ENCODE measurements at places on chromosomes 16 and 17.
A peak's percentile ranks its signal among the peaks of the same experiment; 100 is the strongest.

DNA sequence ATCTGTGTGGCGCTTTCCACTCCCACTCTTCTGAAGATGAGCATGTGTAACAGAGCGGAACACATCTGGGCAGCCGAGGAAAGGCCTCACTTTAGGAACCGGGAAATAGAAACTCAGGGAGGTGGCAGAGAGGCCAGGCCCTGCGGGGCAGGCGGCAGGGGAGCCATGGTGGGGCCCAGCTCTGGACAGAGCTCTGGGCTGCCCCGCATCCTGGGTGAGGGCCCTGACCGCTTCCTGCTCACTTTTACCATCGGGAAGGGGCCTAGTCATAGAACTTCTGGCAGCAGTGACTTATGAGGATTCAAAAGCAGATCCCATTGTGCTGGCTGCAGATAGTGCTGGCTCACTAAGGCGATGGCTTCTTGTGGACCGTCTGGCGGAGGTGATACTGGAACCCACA, 22.6 kb downstream of the COX4I1 start:
- no peak overlapping the region for H3K27ac ChIP-seq
- H3K36me3 ChIP-seq: no peaks in the 10 kb centered on the region
- no peak overlapping the region for H3K4me3 ChIP-seq
- peaks cover 5% of the 10 kb centered on the region for H3K4me1 ChIP-seq
- H3K27me3 ChIP-seq: peaks cover 2% of the 10 kb centered on the region

- peak; percentile 55 for DNase-seq
- H3K4me1 ChIP-seq: peaks cover 12% of the 10 kb centered on the region
- H3K36me3 ChIP-seq: no peaks in the 10 kb centered on the region
- peak overlapping the region; percentile 59 for H3K4me3 ChIP-seq
These were observed 1.0 kb downstream of the SLC47A1 start for GRCh38 chr17:19534562-19535149.

DNA sequence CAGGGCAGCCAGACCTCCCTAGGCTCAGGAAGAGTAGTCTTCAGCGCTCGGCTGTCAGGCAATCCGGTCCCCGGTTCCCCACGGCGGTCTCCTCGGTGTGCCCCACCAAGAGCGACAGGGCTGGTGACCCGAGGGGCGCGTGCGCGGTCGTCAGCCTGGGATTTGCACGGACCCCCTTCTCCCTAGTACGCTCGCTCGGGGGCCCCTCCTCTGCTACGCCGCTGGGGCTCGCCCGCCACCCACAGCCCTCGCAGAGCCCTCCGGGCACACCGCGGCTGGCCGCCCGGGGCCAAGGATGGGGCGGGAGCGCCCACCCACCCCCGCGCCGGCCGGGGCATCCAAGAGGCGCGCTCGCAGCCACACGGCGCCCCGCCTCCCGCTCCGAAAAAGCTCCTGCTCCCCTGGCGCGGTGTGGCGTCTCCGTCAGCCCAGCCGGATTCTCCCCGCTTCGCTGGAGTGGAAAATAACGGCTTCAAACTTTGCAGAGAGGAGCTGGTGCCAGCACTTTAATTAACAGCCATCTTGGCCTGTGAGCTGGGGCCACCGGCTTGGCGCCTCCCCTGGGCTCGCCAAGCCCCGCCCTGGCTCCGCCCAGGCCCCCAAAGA, 2.1 kb upstream of the C1QL1 start:
- H3K27ac ChIP-seq: no peak overlapping the region
- H3K27me3 ChIP-seq: peaks cover 40% of the 10 kb centered on the region
- H3K36me3 ChIP-seq: no peaks in the 10 kb centered on the region
- H3K4me1 ChIP-seq: peaks cover 42% of the 10 kb centered on the region

DNA sequence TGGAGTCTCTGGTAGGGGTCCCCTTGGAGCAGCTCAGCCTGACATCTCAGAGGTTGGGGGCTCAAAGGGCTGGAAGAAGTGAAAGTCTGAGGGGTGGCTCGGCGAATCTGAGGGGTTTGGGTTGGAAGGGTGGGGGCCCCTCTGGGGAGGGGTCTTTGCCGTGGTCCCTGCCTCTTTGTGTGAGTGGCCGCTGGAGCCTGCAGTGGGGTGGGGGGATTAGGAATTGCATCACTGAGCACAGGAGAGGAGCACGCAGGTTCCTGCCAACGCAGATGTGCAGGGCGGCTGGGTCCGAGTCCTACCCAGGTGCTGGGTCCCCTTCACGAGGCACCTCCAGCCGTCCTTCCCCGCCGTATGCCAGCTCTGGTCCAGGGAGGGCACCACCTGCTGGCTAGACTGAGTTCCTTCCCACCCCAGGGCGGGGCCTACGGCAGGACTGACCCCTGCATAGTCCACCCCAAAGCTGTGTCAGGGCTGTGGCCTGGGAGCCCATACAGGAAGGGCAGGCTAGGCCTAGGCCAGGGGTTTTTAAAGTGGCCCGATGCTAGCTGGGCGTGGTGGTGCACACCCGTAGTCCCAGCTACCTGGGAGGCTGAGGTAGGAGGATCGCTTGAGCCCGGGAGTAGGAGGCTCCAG, 9.9 kb downstream of the FMNL1 start:
- peaks cover 79% of the 10 kb centered on the region for H3K4me1 ChIP-seq
- H3K4me3 ChIP-seq: peak overlapping the region; percentile 99
- H3K36me3 ChIP-seq: peaks cover 69% of the 10 kb centered on the region

GRCh38 chr16:52238710-52239109, 308.2 kb downstream of the TOX3 start:
- no peak for DNase-seq
- H3K4me3 ChIP-seq: no peak overlapping the region
- no peaks in the 10 kb centered on the region for H3K4me1 ChIP-seq
- H3K27me3 ChIP-seq: no peaks in the 10 kb centered on the region

GRCh38 chr16:81921843-81922584, 89.3 kb downstream of the SDR42E1 start:
- DNase-seq: no peak
- H3K27me3 ChIP-seq: no peaks in the 10 kb centered on the region
- no peak overlapping the region for H3K4me3 ChIP-seq
- no peak overlapping the region for H3K27ac ChIP-seq

- peaks cover 17% of the 10 kb centered on the region for H3K4me1 ChIP-seq
- no peak overlapping the region for H3K4me3 ChIP-seq
- H3K36me3 ChIP-seq: no peaks in the 10 kb centered on the region
- peak; percentile 56 for DNase-seq
These were observed 25.0 kb upstream of the TAC4 start for GRCh38 chr17:49872754-49873377.

DNA sequence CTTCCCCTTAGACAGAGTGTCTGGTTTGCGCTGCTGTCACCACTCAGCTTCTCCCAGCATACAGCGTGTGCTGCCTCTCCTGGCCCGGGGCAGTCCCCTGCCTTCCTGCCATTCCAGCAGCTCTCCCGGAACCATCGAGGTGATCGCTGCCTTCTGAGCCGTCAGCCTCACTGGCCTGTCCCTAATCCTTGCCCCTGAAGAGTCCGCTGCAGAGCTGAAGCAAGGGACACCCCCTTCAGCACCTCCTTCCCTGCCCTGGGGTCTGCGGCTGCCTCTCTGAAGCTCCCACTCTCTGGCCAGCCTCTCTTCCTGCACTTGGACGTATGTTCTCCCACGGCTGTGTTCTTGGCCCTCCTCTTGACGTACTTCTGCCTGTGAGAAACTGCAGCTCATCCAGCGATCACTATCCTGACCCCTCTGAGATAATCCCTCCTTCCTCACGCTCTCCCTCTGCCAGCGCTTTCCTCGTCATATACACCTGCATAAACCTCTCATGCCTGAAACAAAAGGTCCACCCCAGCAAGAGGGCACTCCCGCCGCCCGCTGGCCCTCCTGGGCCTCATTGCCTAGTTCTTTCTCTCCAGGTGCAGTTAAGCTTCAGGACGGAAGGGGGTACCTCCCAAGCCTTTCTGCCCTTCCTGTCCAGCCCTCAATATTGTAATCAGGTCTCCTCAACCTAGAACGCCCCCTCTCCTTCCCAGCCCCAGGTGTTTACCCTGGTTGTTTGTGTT, 220.6 kb upstream of the CHMP6 start:
- peaks cover 27% of the 10 kb centered on the region for H3K36me3 ChIP-seq
- no peaks in the 10 kb centered on the region for H3K27me3 ChIP-seq
- no peak overlapping the region for H3K4me3 ChIP-seq
- H3K27ac ChIP-seq: peak overlapping the region; percentile 4
- peaks cover 53% of the 10 kb centered on the region for H3K4me1 ChIP-seq

DNA sequence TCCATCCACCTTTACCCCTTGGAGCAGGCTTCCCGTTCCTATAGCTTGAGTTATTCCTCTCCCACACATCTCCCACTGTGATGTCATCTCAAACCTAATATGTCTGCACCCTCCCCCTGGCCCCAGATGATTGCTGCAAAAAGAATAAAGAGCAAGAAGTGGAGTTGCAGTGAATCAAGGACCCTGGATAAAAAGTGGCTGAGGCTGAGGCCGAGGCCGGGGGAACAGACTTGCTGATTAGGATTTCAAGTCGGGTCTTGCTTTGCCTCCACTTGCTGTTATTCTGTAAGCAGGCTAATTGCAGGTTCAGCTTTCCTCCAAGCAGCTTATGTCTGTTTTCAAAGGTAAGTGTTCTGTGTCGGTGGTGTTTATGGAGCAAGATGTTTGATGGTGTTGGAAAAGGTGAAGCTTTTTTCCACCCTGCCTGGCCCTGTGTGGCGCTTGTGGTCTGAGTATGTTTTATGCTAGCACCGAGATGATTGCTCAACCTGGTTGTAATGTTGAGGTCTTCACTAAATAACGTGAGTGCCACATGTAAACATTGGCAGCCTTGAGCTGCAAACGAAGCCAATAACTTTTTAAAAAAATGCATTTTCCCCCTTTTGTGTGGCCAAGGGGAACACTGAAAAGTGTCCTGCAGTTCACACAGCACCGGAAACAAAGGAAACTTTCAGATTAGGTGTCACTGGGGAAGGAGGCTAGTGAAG, 15.4 kb downstream of the HS3ST3B1 start:
- peaks cover 75% of the 10 kb centered on the region for H3K4me1 ChIP-seq
- H3K4me3 ChIP-seq: no peak overlapping the region
- no peak for DNase-seq
- peaks cover 16% of the 10 kb centered on the region for H3K36me3 ChIP-seq
- no peaks in the 10 kb centered on the region for H3K27me3 ChIP-seq
- no peak overlapping the region for H3K27ac ChIP-seq

DNA sequence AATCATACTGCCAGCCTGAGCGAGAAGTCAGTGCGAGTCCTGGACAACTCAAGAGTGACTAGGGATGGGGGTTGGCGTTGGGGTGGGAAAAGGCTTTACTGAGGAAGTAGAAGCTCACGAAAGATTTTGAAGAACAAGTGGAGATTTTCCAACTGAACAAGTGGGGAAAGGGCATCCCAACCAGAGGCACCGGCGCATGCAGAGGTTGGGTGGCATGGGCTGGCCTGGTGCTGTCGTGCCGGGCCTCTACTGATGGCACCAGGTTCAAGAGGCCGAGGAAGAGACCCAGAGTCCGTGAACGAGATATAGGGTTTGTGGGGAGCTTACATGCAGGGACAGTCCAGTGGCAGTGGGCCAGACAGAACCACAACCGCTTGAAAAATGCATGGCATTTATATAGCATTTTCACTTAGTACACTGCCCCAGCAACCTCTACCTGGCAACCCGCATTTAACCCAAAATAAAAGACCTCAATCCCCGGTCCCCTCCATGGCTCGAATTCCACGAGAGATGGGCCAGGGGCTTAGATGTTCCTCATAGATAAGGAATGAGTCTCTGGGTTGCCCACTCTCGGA, 7.7 kb upstream of the ITGA3 start:
- H3K36me3 ChIP-seq: no peaks in the 10 kb centered on the region
- no peak overlapping the region for H3K27ac ChIP-seq
- no peak overlapping the region for H3K4me3 ChIP-seq
- DNase-seq: no peak
- peaks cover 23% of the 10 kb centered on the region for H3K4me1 ChIP-seq
- peaks cover 4% of the 10 kb centered on the region for H3K27me3 ChIP-seq

DNA sequence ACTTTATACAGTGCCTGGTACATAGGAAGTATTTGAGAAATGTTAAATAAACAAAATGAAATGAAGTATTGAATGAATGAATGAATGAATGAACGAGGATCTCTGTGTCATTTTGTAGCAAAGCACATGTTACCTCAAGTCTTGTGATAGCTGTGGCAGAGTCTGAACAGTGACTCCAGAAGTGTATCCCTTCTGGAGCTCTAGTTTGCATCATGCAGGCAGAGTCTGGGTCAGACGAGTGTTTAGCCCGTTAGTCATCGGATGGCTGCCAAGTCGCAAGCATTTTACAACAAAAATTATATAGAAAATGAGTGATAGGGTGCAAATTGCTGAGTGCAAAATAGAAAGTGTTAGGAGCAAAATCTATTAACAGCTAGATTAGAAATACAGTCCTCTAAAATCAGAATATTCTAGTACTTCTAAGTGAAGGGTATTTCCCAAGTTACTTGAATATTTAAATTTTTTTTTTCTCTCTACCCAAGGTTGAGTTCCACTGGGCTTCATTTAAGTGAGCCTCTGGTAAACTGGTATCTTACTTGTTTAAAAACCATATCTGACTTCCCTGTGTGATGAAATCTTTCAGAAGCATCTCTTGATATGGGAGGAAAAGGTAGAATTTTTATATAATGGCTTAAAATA, 113.3 kb downstream of the FTO start:
- no peak overlapping the region for H3K4me3 ChIP-seq
- H3K4me1 ChIP-seq: peaks cover 22% of the 10 kb centered on the region
- H3K36me3 ChIP-seq: peaks cover 22% of the 10 kb centered on the region

- H3K27me3 ChIP-seq: peaks cover 18% of the 10 kb centered on the region
- H3K4me1 ChIP-seq: peaks cover 3% of the 10 kb centered on the region
- no peak overlapping the region for H3K27ac ChIP-seq
- H3K4me3 ChIP-seq: no peak overlapping the region
These were observed 4.3 kb downstream of the SCNN1B start for GRCh38 chr16:23306199-23307100.

DNA sequence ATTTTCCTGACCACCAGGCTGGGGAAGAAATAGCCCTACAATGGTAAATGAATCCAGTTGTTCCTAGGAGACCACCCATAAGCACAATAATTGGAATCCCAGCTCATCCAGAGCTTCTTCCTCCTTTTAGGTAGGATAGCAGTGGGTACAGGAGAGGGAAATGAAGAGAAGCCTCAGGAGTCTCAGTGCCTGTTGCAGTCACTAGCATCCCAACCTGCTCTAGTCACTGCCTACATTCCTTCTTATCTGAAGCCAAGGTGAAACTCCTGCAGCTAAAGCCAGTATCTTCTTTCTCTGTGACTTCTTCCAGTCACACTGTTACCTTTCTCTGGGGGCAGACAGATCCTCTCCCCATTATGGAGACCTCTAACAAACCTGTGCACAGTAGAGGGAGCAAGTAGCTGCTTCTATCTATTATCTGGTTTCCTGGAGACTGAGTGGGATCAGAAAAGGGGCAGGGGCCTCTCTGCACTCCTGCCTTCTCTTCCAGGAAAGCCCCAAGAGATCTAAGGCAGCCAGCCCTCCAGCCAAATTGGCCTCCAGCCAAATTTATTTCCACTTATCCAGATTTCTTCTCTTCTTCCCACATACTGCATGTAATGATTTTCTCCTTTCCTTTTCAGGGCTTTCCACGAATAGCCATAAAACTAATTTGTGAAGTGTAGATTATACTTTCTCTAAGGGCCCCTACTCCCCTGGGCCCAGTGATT, 85.5 kb downstream of the SSH2 start:
- no peaks in the 10 kb centered on the region for H3K27me3 ChIP-seq
- no peak for DNase-seq
- H3K4me3 ChIP-seq: no peak overlapping the region
- H3K27ac ChIP-seq: no peak overlapping the region

- no peaks in the 10 kb centered on the region for H3K36me3 ChIP-seq
- no peak for DNase-seq
- no peak overlapping the region for H3K4me3 ChIP-seq
- no peaks in the 10 kb centered on the region for H3K4me1 ChIP-seq
- no peaks in the 10 kb centered on the region for H3K27me3 ChIP-seq
These were observed 20.1 kb downstream of the USP6 start for GRCh38 chr17:5135726-5136579.
